Ovary (tissue), 10 donors: ENCODE measurements at places on chromosomes 2 and 18. TPM values are rescaled to one million over a fixed set of nuclear protein-coding genes. Genes with fewer than 3 reads are reported as not detected.
A peak's percentile ranks its signal among the peaks of the same experiment; 100 is the strongest.

DNA sequence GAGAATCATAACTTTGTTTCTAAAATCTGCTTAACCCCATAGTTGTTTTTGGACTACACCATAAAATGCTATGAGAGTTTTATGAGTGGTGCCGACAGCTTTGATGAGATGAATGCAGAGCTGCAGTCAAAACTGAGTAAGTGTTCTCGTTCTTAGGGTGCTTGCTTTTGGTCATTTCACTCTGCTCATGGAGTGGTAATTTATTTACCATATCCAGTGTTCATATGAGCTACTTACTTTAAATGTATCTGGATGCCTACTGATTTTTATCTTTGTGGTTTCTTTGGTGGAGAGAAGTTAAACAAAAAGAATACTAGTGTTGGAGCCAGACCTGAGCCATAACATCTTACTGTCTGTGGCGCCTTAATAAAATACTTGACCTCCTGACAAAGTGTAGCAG, 16.4 kb downstream of the NDC80 start:
- no peaks in the 10 kb centered on the region for H3K36me3 ChIP-seq
- H3K27me3 ChIP-seq, result no peaks in the 10 kb centered on the region
- no peak overlapping the region for H3K27ac ChIP-seq
- DNase-seq, result no peak
- H3K4me1 ChIP-seq, result no peaks in the 10 kb centered on the region
- no peak overlapping the region for H3K4me3 ChIP-seq

DNA sequence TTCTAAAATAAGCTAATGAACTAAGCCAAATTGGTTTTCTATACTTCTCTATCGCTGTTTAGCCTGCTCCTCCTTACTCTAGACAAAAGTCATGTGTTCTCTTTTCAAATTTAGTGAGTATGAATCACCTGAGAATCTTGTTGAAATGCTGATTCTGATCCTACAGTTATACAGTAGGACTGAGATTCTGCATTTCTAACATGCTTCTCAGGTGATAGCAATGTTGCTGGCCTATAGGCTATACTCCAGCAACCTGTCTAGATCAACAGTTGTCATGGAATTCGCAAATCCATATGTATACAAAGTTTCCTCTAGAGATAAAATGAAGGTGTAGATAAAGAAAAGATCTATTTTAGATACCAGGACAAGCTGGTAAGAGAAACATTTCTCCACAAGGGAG, 62.9 kb downstream of the MEMO1 start:
- H3K36me3 ChIP-seq, result no peaks in the 10 kb centered on the region
- no peaks in the 10 kb centered on the region for H3K4me1 ChIP-seq
- DNase-seq, result no peak
- H3K27ac ChIP-seq, result no peak overlapping the region
- no peaks in the 10 kb centered on the region for H3K27me3 ChIP-seq

DNA sequence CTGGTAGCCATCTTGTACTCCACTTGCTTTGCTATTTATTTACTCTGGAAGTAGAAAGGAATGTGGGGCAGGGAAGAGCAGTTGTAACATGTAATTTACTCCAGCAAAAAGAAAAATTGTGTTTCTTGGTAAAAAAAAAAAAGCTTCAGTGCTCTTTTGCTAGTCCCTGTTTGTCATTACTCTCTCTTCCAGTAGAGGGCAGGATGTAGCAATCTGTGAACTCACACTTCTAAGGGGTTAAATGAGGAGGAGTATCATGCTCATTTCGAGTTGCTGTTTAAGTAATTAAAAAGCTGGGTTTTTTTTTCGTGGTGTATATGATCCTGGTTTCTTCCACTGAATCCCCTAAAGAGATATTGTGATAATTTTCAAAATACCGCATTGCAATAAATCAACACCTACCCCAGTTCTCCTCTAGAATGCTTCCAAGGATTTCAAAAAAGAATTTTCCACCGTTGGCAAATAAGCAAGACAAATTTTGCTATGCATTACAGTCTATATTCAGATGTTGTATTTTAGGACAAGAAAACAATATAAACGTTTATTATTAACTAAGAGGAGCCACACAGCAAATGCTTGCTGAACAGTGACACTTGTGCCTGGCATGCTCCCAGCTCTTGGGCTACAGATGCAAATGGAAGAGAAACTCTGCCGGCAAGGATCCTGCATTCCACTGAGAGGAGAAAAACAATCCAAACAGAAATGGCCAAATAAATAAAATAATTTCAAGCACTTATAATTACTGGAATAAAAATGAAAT, 261.6 kb downstream of the ASXL3 start:
- H3K27me3 ChIP-seq, result no peaks in the 10 kb centered on the region
- no peaks in the 10 kb centered on the region for H3K36me3 ChIP-seq
- H3K4me1 ChIP-seq, result no peaks in the 10 kb centered on the region
- H3K4me3 ChIP-seq, result no peak overlapping the region

GRCh38 chr2:121491518-121491917, 39.2 kb upstream of the RNU4ATAC start:
- H3K4me1 ChIP-seq, result peaks cover 4% of the 10 kb centered on the region
- H3K36me3 ChIP-seq, result no peaks in the 10 kb centered on the region
- H3K27me3 ChIP-seq, result no peaks in the 10 kb centered on the region
- DNase-seq, result no peak
- no peak overlapping the region for H3K27ac ChIP-seq

DNA sequence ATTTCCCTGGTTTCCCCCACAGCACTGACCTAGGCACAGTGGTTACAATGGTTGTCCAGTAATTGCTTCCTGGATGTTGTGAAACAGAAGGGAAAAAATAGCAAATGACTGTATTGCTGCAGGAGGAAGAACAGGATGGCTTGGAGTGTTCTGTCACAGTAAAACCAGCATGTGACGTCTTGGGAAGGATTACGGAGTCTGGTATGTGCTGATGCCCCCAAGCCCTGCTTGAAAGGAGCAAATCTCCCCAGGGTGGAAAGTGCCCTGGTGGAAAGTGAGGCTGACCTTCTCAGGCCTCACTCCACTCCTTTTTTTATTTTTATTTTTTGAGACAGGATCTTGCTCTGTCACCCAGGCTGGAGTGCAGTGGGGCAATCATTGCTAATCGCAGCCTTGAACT, 7.8 kb downstream of the RAB11FIP5 start:
- no peak overlapping the region for H3K4me3 ChIP-seq
- no peaks in the 10 kb centered on the region for H3K36me3 ChIP-seq
- H3K27ac ChIP-seq, result no peak overlapping the region
- DNase-seq, result no peak
- peaks cover 9% of the 10 kb centered on the region for H3K4me1 ChIP-seq
- H3K27me3 ChIP-seq, result no peaks in the 10 kb centered on the region

GRCh38 chr2:128250229-128251025, 68.2 kb downstream of the HS6ST1 start:
- H3K27ac ChIP-seq, result no peak overlapping the region
- no peaks in the 10 kb centered on the region for H3K4me1 ChIP-seq
- H3K27me3 ChIP-seq, result no peaks in the 10 kb centered on the region

- no peaks in the 10 kb centered on the region for H3K36me3 ChIP-seq
- H3K4me1 ChIP-seq, result no peaks in the 10 kb centered on the region
- H3K4me3 ChIP-seq, result no peak overlapping the region
- DNase-seq, result no peak
Observed at GRCh38 chr2:149617476-149617875, 29.9 kb upstream of the MMADHC start.

GRCh38 chr2:231546014-231546715, 15.9 kb upstream of the NMUR1 start:
- H3K4me3 ChIP-seq, result no peak overlapping the region
- no peak for DNase-seq
- H3K36me3 ChIP-seq, result no peaks in the 10 kb centered on the region
- H3K4me1 ChIP-seq, result no peaks in the 10 kb centered on the region
- H3K27me3 ChIP-seq, result no peaks in the 10 kb centered on the region

DNA sequence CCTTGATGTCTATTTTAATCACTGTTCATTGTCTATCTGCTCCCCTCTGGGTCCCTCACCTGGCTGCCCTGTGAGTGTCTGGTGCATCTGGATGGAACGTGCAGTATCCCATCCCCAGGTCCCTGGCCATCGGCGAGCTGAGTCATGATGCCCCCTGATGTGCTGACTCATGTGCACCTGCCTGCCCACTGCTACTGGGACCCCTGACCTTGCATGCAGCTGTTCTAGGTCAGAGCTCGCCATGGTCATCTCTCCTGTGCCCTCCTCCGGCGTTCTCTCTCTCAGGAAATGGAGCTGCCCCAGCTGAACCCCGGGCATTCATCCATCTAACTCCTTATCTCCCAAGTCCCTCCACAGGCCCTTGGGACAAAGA, 516.2 kb upstream of the HS6ST1 start:
- H3K36me3 ChIP-seq, result no peaks in the 10 kb centered on the region
- H3K27me3 ChIP-seq, result no peaks in the 10 kb centered on the region
- no peak overlapping the region for H3K4me3 ChIP-seq
- no peak overlapping the region for H3K27ac ChIP-seq

GRCh38 chr2:30455114-30455738, 8.2 kb downstream of the LCLAT1 start:
- no peak overlapping the region for H3K4me3 ChIP-seq
- H3K4me1 ChIP-seq, result peaks cover 4% of the 10 kb centered on the region
- no peaks in the 10 kb centered on the region for H3K36me3 ChIP-seq
- DNase-seq, result no peak

- H3K27ac ChIP-seq, result no peak overlapping the region
- H3K36me3 ChIP-seq, result no peaks in the 10 kb centered on the region
- H3K4me3 ChIP-seq, result no peak overlapping the region
- DNase-seq, result peak; percentile 21
Observed at GRCh38 chr2:239262484-239263230, 138.2 kb downstream of the HDAC4 start.

- H3K36me3 ChIP-seq, result no peaks in the 10 kb centered on the region
- DNase-seq, result no peak
- no peaks in the 10 kb centered on the region for H3K4me1 ChIP-seq
- H3K4me3 ChIP-seq, result no peak overlapping the region
Observed at GRCh38 chr2:58073008-58073407, 26.4 kb downstream of the VRK2 start.

GRCh38 chr2:33335516-33335915, 140.9 kb upstream of the RASGRP3 start:
- H3K4me3 ChIP-seq, result no peak overlapping the region
- no peaks in the 10 kb centered on the region for H3K4me1 ChIP-seq
- peaks cover 3% of the 10 kb centered on the region for H3K27me3 ChIP-seq
- DNase-seq, result no peak
- H3K36me3 ChIP-seq, result no peaks in the 10 kb centered on the region

Gene UGT1A3
- not detected for total RNA-seq

Gene REG1B
- not detected for total RNA-seq

Gene IL36A
- not detected for total RNA-seq

Gene TLX2
- not detected for total RNA-seq

Gene KCNJ3
- total RNA-seq, result 0.31 TPM

Gene HSBP1L1
- total RNA-seq, result 12.3 TPM

Gene IL37
- total RNA-seq, result not detected

Gene KDM3A
- total RNA-seq, result 32.9 TPM
